ENCODE measurements at places on chromosomes 2 and 18. TPM values are rescaled to one million over a fixed set of nuclear protein-coding genes. Genes with fewer than 3 reads are reported as not detected.

DPP4 gene
- 0.54 TPM for total RNA-seq

TBR1 gene
- total RNA-seq, result not detected

OST4 gene
- 487 TPM for total RNA-seq

OTOS gene
- total RNA-seq, result not detected

UPP2 gene
- not detected for total RNA-seq

PRSS56 gene
- total RNA-seq, result 0.11 TPM

CABYR gene
- 0.31 TPM for total RNA-seq

DRC1 gene
- not detected for total RNA-seq

C2orf68 gene
- 28.2 TPM for total RNA-seq

MBD5 gene
- 35.3 TPM for total RNA-seq

ANO7 gene
- total RNA-seq, result 0.89 TPM

KIF1A gene
- total RNA-seq, result 45.3 TPM

RAX gene
- not detected for total RNA-seq

ALPI gene
- total RNA-seq, result not detected

EPB41L3 gene
- 23.5 TPM for total RNA-seq

AQP4 gene
- total RNA-seq, result 18.0 TPM

ARHGAP25 gene
- 7.8 TPM for total RNA-seq

CXCR1 gene
- not detected for total RNA-seq

TRIM54 gene
- 101 TPM for total RNA-seq

SERPINB12 gene
- total RNA-seq, result not detected

CCDC141 gene
- total RNA-seq, result 128 TPM

HDAC4 gene
- 28.4 TPM for total RNA-seq

LRRC30 gene
- total RNA-seq, result not detected

CYTIP gene
- total RNA-seq, result 2.3 TPM

GRHL1 gene
- total RNA-seq, result 5.7 TPM

All from right cardiac atrium (tissue), 5 donors.